Sigmoid colon (tissue), 7 donors: ENCODE measurements at places on chromosomes 3 and 15. TPM values are rescaled to one million over a fixed set of nuclear protein-coding genes. Genes with fewer than 3 reads are reported as not detected.
A peak's percentile ranks its signal among the peaks of the same experiment; 100 is the strongest.

GRCh38 chr15:70561885-70562284, 201.5 kb downstream of the UACA start:
- no peaks in the 10 kb centered on the region for H3K36me3 ChIP-seq
- DNase-seq, result peak; percentile 20
- no peaks in the 10 kb centered on the region for H3K27me3 ChIP-seq
- H3K4me3 ChIP-seq, result no peak overlapping the region
- peaks cover 5% of the 10 kb centered on the region for H3K4me1 ChIP-seq
- H3K27ac ChIP-seq, result no peak overlapping the region

DNA sequence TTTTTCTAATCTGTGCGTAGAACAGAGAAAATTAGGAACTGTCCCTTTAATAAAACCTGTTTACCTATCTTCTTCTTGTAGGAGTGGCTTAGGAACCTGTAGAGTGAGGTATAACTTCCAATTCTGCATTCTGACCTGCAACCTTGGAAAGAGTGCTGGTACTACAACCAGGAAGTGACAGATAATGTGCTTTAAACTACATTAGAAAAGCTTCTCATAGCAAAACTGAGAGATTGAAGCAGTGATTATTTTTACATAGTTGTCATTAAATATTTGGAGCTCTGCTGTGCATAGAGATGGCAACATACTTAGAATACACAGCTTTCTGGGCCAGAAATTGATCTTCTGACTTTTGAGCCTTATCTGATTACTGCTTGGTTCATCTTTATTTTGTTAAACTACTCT, 50.4 kb upstream of the ZDHHC23 start:
- no peaks in the 10 kb centered on the region for H3K27me3 ChIP-seq
- no peak overlapping the region for H3K4me3 ChIP-seq
- H3K4me1 ChIP-seq, result no peaks in the 10 kb centered on the region

- no peak overlapping the region for H3K4me3 ChIP-seq
- H3K4me1 ChIP-seq, result no peaks in the 10 kb centered on the region
- H3K36me3 ChIP-seq, result peaks cover 14% of the 10 kb centered on the region
- H3K27me3 ChIP-seq, result no peaks in the 10 kb centered on the region
Observed at GRCh38 chr3:45513041-45513440, 81.5 kb upstream of the LIMD1 start.

SEMA3G gene
- total RNA-seq, result 3.9 TPM

DNA sequence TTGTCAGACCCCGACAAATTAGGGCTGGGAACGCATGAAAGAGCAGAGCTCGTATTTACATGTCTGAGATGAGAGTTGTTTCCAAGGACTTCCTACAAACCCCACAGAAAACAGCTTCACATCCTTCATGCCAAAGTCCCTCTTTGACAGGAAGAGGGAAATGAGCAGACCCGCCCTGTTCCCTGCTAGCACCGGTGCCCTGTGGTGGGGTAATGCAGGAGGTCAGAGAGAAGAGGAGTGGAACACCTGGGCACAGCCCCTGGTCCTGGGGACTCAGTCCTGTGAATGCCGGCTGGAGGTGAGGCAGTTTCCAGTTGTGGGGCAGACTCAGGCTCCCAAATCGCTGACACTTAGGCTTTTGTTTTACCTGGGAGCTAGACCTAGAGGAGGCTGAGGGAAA, 4.0 kb downstream of the PLA2G4D start:
- H3K27me3 ChIP-seq, result no peaks in the 10 kb centered on the region
- DNase-seq, result no peak
- H3K4me1 ChIP-seq, result no peaks in the 10 kb centered on the region
- no peak overlapping the region for H3K4me3 ChIP-seq
- H3K27ac ChIP-seq, result no peak overlapping the region

- no peak for DNase-seq
- H3K36me3 ChIP-seq, result no peaks in the 10 kb centered on the region
- no peaks in the 10 kb centered on the region for H3K27me3 ChIP-seq
- H3K4me1 ChIP-seq, result peaks cover 9% of the 10 kb centered on the region
- no peak overlapping the region for H3K27ac ChIP-seq
Observed at GRCh38 chr15:80424381-80424780, 20.2 kb downstream of the ARNT2 start.

DNA sequence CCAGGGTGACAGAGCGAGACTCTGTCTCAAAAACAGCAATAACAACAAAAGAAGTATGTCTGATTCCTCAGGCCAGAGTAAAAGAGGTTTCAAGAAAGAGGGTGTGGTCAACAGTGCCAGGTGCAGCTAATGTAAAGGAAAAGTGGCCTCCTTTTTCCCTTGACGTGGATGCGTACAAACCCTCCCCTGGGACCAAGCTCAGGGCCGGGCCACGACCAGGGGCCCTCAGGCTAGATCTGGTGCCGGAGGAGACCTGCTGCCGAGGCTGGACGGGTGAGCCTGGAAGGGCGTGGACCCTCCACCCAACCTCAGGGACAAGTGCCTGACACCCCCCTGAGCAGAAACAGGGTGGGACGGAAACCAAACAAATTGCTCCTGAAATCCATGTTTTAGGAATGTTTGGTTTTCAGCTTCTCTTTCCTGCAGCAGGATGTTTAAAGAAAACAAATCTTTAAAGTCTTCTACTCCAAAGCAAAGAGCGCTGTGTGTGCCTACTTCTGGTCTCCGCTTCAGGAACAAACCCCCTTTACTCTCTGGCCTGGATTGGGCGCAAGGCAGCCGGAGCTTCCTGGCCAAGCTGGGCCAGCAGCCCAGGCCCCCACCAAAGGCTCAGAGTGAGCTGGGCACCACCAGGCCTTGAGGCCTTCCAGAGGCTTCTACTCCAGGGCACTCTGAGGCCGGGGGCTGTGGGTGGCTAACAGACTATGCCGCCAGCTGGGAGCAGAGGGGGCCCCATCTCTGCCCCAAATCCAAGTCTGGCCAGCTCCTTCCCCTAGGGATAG, 21.4 kb downstream of the ZDHHC19 start:
- no peaks in the 10 kb centered on the region for H3K36me3 ChIP-seq
- no peaks in the 10 kb centered on the region for H3K27me3 ChIP-seq
- H3K4me3 ChIP-seq, result no peak overlapping the region
- no peak overlapping the region for H3K27ac ChIP-seq

MGA gene
- 60.0 TPM for total RNA-seq

GRCh38 chr3:24508423-24508839, 13.8 kb upstream of the THRB start:
- H3K27ac ChIP-seq, result no peak overlapping the region
- no peaks in the 10 kb centered on the region for H3K4me1 ChIP-seq
- no peaks in the 10 kb centered on the region for H3K27me3 ChIP-seq
- H3K36me3 ChIP-seq, result no peaks in the 10 kb centered on the region

DNA sequence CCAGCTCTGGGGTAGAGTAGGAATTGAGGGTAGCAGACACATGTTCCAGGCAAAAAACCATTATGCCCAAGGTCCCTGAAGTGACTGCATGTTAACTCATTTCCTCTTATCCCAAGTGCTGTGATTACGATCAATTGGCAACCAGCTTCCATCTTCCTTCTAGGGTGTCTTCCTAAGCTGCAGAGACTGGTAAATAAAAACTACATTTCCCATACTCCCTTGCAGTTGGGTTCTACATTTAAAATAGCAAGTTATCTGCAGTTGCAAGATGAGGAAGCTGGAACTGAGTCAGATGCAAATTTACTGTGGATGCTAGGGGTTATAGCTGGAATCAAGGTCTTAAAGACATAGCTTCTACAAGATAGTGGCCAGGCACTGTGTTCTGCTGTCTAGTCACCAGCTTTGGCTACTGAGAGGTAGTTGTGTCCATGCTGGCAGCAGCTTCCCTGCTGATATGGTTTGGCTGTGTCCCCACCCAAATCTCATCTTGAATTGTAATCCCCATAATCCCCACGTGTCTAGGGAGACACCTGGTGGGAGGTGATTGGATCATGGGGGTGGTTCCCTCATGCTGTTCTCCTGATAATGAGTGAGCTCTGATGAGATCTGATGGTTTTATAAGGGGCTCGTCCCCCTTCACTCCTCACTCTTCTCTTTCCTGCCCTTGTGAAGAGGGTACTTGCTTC, 51.3 kb upstream of the FBN1 start:
- H3K36me3 ChIP-seq, result no peaks in the 10 kb centered on the region
- no peak overlapping the region for H3K27ac ChIP-seq
- no peak for DNase-seq
- no peaks in the 10 kb centered on the region for H3K4me1 ChIP-seq
- no peak overlapping the region for H3K4me3 ChIP-seq

EIF2B5 gene
- 43.5 TPM for total RNA-seq

FHIT gene
- 6.1 TPM for total RNA-seq

GRCh38 chr15:30889196-30889595, 14.5 kb upstream of the FAN1 start:
- no peaks in the 10 kb centered on the region for H3K27me3 ChIP-seq
- no peak overlapping the region for H3K27ac ChIP-seq
- no peaks in the 10 kb centered on the region for H3K36me3 ChIP-seq

DNA sequence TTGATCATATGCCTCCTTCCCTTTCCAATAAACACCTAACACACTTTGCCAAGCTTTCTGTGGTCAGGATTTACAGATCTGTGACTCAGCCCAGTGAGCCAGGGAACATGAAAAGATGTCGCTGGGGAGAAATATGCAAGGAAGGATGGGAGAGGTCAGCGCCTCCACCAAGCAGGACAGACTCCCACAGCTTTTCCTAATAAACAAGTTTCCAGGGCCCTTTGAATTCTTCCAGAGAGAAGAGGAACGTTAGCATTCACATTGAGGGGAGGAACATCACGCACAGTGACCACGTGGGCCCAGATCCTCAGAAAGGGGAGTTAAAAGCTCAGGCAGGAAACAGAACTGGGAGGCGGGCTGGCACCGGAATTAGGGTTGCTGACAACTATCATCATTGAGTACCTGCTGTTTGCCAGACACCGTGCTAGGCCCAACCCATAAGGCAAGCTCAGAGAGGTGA, 33.3 kb upstream of the MRPS22 start:
- no peaks in the 10 kb centered on the region for H3K27me3 ChIP-seq
- H3K27ac ChIP-seq, result no peak overlapping the region
- H3K36me3 ChIP-seq, result no peaks in the 10 kb centered on the region
- no peak overlapping the region for H3K4me3 ChIP-seq
- no peak for DNase-seq

AGBL1 gene
- total RNA-seq, result not detected

DNA sequence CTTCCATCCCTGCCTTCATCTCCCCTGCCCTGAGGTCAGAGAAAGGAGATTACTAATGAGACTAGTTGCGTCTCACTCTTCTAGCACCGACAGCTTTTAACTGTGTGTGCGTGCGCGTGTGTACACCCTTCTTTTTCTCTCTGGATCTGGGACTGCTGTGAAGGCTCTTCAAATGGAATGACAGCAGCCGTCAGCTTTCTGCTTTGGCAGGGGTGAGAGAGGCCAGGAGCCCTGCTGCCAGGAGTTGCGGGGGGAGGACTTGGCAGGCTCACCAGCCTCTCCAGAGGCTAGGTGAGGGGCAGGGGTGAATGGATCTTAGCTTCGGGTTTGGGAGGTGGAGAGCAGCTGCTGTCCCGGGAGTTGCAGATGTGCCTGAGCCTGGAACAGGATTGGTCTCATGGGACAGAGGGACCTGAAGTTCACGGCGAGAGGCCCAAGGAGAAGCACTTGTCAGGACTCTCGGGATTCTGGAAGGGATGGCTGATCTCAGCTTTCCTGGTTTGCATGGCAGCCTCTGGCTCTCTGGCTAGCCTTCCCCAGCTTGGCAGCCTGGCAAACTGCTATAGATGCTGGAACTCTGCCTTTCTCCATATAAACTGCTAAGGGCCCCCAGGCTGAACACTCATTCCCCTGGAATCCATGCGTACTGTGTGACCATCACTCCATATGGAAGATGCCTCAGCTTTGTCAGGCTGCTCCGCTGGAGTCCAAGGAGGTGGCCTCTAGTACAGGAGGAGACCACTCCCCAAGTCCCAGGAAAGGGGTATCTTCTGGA, 16.6 kb downstream of the TEX264 start:
- no peak for DNase-seq
- H3K27me3 ChIP-seq, result no peaks in the 10 kb centered on the region
- peaks cover 8% of the 10 kb centered on the region for H3K4me1 ChIP-seq
- peak overlapping the region; percentile 73 for H3K27ac ChIP-seq

DNA sequence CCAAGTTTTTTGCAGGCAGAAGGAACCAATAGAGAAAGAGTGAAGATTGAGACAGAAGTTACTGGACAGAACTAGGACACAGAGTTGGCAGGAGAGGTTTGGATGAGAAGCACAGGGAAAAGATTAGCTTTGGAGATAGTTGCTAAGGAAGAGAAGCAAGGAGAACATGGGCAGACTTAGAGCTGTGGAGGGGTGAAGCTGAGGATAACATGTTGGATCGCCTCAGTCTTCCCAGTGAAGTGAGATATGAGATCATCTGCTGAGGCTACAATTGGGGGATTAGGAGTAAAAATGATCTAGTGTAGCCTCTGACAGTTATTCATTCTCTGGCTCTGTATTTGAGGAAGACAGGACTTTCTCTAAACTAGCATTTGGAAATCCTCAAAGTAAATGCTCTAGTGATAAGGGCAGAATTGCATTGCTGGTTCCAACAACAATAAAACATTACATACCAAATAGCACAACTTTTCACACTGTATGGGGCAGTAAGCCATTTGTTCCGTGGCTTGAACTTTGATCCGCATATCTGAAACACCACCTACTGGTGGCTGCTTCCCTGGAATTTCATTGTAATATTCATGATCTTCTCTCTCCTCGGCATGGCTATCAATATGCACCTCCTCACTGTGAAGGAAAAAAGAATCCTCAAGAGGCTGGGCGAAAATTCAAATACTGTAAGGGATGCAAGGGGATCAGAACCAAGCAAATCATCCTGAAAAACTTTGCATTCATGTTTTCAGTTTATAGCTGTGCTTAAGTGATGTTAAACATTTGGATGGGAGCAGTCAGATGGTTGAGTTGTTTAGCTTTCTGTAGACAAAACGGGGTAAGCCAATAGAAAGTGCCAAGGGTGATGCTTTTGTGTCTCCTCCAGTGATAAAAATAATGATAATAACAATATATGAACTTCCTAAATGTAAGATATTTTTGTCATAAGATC, 22.2 kb upstream of the EID1 start:
- DNase-seq, result no peak
- H3K36me3 ChIP-seq, result no peaks in the 10 kb centered on the region
- peak overlapping the region; percentile 11 for H3K27ac ChIP-seq
- no peaks in the 10 kb centered on the region for H3K27me3 ChIP-seq
- H3K4me1 ChIP-seq, result peaks cover 5% of the 10 kb centered on the region

DNA sequence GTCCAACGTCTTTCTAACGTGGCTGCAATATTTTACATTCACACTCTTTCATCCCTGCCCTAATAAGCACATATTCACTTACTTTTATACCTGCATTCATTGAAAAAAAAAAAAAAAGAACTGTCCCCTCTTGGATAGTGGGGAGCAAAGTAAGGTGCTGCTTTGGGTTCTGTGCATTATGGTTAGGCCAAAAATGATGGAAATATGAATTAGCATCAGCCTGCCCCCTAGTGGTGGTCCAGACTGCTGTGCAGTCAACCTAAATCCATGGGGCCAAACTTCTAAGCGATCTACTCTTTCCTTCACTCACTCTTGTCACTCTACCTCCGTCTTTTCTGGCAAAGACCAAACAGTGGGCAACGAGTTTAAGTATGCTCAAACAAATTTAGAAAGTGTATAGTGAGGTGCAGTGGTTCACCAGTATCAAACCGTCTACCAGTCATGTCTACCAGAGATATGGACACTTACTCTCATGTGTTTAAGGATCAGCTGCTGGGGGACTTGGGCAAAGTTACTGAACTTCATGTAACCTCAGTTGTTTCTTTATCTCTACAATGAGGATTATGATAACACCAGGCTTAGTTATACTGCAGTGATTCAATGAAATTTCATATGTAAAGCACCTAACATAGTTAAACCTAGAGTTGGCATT, 61.5 kb upstream of the GRM7 start:
- DNase-seq, result no peak
- H3K36me3 ChIP-seq, result no peaks in the 10 kb centered on the region
- no peaks in the 10 kb centered on the region for H3K27me3 ChIP-seq
- no peak overlapping the region for H3K4me3 ChIP-seq

MOBP gene
- not detected for total RNA-seq

FOXB1 gene
- not detected for total RNA-seq
